ENCODE measurements at places on chromosomes 2 and 18.
A peak's percentile ranks its signal among the peaks of the same experiment; 100 is the strongest.

- DNase-seq = no peak
These were observed 16.0 kb downstream of the LANCL1 start for GRCh38 chr2:210460322-210461227.

- DNase-seq = no peak
These were observed 299.2 kb upstream of the ZSWIM2 start for GRCh38 chr2:187148059-187148714.

DNA sequence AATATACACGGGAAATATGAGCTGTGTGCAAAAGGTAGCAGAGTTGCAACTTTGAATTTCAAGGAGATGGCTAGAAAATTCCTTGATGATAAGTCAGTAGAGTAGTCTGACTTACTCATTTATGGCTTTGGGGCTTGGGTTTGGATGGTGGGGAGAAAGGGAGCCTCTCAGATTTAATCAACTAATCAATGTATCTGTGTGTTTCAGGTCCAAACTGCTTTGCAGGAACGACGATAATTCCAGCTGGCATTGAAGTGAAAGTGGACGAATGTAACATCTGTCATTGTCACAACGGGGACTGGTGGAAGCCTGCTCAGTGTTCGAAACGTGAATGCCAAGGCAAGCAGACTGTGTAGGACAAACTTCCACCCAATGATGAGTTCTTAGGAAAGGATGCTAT is 164.6 kb downstream of the VWC2L start:
- no peak for DNase-seq

GRCh38 chr2:237879058-237879430 is 19.6 kb downstream of the RAMP1 start:
- no peak for DNase-seq

DNA sequence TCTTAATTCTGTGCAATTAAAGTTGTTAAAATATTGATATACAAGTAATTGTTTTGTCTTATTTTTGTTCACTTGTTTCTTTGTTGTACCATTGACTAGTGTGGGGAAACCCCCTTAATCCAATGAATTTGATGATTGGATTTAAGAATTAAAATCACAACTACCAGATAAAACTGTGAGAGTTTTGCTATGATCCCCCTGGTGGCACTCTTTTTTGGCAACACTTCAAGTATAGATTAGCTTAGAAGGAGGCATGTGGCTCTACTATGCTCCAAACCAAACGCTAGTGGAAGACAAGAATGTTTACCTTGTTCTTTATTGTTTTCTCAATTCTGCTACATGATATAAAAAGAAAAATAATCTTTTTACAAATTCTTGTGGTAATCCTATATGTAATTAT is 477.8 kb upstream of the ETAA1 start:
- no peak for DNase-seq

DNA sequence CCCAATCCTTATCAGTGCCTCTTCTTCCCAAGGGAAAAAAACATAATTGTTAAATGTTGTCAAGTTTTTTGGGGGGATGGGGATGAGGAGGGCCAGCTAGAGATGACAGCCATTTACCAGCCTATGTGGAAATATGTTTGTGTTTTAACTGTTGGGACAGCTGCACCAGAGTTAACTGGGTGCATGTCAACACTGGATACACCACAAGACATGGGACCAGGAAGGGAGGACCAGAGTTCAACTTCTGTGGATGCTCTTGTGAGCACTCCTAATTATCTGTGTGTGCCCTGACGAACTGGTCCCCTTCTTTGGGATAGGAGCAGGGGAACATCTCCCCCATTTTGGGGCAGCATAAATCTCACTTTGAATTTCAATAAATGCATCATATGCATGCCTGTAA is 66.1 kb upstream of the FZD5 start:
- DNase-seq = no peak

GRCh38 chr2:115160531-115161080 is 718.2 kb downstream of the DPP10 start:
- DNase-seq = no peak

DNA sequence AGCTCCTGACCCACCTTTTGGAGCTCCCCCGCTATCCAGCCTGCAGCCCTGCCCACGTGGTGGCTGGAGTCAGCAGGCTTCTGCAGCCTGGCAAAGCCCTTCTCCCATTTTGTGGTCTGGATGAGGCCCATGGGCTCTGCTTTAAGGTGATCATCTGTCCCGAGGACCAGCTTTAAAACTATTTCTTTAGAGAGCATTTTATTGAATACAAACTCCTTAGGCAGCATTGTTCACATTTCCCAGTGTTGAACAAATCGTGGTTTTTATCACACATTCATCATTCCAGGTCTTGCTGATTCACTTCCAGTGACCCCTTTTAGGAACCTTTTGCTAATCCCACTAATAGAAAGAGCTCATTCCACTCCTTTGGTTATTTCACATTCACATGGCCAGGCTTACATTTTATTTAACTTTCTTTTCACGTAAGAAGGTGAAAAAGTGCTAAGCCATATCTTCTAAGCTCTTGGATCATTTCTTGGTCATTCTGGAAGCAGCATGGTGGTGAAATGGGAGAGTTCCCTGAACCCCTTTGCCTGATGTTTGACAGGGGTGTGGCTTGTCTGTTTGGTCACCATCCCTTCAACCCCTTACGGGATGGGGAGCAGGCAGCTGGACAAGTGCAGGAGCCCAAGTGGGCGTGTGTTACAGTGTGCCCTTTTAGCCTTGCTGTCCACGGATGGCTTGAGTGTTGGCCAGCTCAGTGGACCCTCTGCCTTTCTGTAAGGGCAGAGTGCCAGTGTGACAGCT is 80.4 kb upstream of the RAPGEF4 start:
- DNase-seq = no peak

- DNase-seq = no peak
These were observed 41.1 kb downstream of the MYO7B start for GRCh38 chr2:127576433-127577207.

- DNase-seq = no peak
These were observed 80.8 kb downstream of the RTN4 start for GRCh38 chr2:54969295-54969939.

DNA sequence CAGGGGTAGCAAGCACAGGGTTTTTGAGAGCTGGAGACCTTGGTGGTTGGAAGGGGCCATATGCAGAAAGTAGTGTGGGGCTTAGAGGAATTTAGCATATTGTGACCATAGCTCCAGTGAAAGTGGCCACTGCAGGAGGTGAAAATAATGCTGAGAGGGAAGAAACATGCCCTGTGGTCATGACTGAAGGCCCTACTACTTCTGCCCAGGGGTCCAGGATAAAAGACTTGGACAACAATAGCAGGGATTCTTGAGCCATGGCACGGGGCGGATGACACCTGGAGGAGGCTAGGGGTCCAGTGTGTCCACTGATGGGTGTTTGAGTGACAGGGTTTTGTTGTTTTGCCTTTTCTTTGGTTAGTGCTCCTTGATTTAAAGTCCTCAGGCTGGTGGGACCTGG is 694.6 kb downstream of the CPS1 start:
- no peak for DNase-seq

- DNase-seq = no peak
These were observed 30.4 kb upstream of the RAB6D start for GRCh38 chr2:131394147-131394931.

DNA sequence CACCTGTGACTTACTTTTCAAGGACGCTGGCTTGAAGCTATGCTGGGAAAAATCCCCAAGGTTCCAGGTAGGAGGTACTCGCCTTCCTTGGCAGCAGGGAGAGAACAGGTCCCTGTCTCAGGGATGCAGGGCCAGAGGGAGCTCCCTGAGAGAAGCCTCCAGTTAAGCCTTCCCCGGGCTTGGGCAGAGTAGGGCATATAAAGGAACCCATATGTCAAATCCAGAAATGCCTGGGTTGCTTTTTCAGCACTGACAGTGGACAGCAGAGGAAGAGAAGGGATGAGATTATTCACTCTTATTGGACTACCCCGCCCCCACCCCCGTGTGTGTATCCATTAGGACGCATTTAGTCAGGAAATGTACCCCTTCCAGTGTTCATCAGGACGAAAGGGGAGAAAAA is 89.3 kb upstream of the TEX51 start:
- DNase-seq = no peak

GRCh38 chr2:214169281-214169680 is 241.6 kb upstream of the VWC2L start:
- DNase-seq = no peak

DNA sequence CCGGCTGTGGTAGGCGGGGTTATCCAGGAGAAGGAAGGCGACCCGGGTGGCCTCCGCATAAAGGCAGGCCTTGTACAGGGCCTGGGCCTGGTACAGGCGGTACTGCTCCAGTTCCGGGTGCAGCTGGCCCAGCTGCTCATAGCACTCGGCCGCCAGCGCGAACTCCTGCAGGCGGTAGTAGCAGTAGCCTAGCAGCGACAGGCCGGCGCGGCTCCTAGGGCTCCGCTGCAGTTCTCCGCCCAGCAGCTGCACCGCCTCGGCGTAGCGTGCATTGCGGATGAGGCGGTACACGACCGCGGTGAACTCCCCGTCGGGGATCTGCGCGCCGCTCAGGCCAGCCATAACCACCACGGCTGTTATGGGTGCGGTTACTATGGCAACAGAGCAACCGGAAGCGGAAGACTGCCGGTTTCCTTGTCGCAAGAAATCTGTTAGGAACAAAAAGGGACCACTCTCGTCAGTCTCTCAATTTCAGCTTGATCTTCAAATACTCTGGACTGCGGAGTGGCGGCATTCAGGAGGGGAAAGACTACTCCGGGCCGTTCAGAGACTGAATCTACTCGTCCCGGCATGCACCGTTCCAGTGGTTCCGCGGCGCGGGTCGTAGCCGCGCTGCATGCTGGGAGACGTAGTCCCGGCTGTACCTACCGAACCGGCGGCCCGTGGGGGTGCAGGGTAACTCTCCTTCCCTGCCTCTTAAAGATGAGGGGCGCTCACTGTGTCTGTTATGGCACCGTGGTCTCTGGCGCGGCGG is 160.0 kb downstream of the AGPS start:
- DNase-seq = peak; percentile 77

GRCh38 chr18:80037300-80037699 is 3.1 kb downstream of the RBFA start:
- DNase-seq = no peak

GRCh38 chr2:58107803-58108710 is 61.5 kb downstream of the VRK2 start:
- no peak for DNase-seq

- no peak for DNase-seq
These were observed 11.3 kb downstream of the SLC14A2 start for GRCh38 chr18:45626330-45627203.

GRCh38 chr2:190110131-190110530 is 47.6 kb upstream of the MSTN start:
- no peak for DNase-seq

DNA sequence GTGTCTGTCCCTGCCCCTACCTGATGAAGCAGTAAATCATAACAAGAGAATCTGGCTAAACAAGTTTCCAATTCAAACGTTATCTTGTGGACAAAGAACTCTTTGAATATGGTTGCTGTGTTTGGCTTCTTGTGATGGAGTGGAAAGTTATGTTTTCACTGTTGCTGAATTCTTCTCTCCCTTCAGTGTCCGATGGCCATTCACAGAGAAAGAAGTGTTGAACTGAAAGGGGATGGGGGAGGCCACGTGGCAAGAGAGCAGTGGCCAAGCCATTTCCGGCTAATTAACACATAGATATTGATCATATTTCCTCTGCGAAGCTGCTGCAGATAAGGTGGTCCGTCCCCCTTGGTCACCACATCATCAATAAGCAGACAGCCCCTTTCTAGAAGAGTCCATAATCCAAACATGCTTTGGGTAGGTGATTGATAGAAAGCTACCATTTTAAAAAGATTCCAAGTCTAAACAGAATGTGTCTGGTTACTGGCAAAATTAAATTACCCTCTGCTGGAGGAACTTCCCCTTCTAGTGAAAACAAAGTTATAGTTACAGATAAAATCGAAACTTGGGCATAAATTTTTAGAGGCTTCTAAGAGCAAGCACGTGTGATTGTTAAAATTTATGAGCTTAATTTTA is 36.9 kb upstream of the FZD7 start:
- DNase-seq = no peak

DNA sequence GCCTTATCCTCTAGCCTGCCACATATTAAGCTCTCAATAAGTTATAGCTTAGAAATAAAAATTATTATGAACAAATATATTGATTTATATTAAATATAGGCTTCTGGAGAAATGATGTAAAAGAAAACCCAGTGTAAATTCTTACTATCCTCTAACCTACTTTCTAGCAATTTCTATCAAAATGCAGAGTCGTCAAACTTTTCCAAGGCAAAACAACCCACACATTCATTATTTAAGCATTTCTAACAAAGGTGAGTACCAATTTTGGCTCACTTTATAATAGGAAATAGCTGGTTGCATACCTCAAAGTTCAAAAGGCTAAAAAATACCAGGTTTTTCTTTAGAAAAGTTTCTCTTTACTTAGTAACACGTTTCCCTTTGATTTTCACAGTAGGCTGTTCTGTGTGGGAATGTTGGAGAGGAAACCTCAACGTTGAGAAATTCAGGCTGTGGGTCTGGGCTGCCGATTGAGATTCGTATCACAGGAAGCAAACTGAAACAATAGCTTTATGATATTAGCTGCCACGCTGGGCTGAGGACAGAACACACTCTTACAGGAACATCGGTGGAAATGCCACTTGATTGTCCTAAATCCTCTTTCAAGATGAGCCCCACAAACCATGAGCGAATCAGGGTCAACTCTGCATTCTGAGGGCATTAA is 53.0 kb downstream of the EPAS1 start:
- DNase-seq = no peak

DNA sequence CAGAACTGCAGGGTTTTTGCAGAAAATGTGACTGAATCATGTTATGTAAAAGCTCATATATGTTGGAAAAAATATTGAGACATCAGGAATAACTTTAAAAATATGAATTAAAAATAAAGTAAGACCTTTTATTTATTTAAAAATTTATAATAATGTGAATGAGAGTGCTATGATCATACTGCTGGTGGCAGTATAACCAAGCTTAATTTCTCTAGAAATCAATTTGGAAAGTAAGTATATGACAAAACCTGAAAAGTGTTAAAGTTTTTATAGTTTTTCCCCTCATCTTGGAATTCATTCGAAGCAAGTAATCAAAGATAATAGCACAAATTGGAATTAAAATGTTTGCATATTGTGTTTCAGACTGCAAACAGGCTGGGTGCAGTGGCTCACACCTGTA is 7.5 kb downstream of the SLC39A10 start:
- DNase-seq = no peak

DNA sequence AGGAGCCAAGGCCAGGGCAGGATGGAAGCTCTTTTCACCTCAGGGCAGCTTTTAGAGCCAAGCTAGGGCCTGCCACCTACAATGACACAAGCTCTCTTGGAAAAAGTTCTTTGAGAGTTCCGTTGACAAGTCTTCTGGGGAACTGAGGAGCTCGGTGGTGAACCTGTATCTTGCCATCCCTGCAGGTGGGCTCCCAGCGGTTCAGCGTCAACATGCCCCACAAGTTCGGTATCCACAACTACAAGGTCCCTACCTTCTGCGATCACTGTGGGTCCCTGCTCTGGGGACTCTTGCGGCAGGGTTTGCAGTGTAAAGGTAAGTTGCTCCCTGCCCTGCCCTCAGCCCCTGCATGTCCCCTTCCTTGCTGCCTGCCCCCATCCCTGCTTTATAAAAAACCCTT is 312.8 kb upstream of the EPAS1 start:
- no peak for DNase-seq

- no peak for DNase-seq
These were observed 114.0 kb upstream of the STON1 start for GRCh38 chr2:48415836-48416515.
